ENCODE measurements at places on chromosomes 3 and 15.

- DNase-seq: no peak
These were observed 48.9 kb upstream of the MBNL1 start for GRCh38 chr3:152219769-152220255.

GRCh38 chr15:67068710-67069400 is 3.5 kb downstream of the SMAD3 start:
- DNase-seq: no peak

- DNase-seq: no peak
These were observed 30.2 kb downstream of the MCCC1 start for GRCh38 chr3:183069086-183069485.

- no peak for DNase-seq
These were observed 708.3 kb downstream of the FHIT start for GRCh38 chr3:60542995-60543394.

DNA sequence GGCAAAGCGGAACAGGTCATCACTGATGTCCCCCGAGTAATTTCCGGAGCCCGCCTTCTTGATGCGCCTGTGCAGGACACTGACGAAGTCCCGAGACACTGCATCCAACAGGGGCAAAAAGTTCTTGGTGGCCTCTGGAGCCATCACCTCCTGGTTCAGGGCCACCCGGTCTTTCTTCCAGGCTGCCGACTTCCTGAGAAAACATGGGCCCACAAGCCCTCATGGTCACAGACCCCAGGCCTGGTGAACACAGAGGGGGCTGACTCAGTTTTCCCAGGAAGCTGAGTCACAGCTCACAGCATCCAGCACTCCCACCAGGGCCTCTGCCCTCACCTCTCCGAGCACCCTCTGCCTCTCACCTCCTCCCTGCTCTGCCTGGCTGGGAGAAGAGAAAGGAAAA is 22.4 kb downstream of the CYP11A1 start:
- no peak for DNase-seq

GRCh38 chr3:133973249-133973980 is 56.3 kb downstream of the SLCO2A1 start:
- DNase-seq: no peak

DNA sequence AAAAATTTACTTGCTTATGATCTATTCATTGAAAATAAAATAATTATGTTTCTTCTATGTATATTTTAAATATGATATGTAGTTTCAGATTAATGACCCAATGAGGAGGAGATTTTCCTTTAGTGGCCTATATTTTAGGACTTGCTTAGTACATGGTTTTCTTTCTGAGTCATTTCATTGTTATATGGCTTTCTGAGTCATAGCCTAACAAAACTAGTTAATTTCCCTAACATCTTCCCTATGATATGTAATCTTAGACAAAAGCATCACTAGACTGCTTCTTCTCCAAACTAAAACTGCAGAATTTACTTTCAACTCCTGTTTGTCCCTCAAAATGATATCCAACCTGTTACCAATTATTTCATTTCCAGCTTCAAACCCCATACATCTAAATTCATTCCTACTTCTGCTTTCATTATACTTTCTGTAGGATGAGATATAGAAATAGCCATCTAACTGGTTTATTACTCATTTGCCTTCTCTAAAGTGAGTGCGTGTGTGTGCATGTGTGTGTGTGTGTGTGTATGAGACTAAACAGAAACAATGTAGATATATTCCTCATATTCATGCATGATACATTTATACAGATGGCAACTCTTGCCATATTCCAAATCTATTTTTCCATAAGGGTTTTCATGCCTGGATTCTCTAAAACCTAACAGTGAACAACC is 915.0 kb upstream of the GBE1 start:
- no peak for DNase-seq

GRCh38 chr3:6697722-6698121 is 163.2 kb upstream of the GRM7 start:
- DNase-seq: no peak

DNA sequence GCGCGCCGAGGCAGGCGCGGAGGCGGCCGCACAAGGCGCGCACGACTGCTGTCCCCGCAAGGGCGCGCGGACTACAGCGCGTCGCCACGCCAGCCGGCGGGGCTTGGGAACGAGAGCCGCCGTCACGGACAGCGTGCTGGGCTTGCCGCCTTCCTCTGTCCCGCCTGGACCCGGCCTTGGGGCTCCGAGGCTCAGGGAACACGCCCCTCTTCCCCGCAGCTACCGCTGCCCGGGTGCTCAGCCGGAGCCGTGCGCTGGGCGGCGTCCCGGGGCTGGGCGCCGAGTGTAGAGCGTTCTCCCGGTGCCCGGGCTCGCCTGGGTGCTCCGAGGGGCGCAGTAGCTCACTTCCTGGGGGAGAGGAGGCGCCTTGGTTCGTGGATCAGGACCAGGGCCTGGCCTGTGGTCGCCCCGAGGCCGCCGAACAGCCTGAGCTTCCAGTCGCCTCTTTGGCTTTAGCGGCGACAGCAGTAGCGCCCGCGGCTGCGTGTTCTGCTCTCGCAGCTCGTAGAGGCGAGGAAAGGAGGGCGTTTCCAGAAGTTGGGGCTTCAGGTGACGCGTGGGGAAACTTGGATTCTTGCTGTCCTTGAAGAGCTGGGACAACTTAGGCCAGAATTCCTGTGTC is 226.7 kb upstream of the C2CD4B start:
- peak; percentile 10 for DNase-seq

DNA sequence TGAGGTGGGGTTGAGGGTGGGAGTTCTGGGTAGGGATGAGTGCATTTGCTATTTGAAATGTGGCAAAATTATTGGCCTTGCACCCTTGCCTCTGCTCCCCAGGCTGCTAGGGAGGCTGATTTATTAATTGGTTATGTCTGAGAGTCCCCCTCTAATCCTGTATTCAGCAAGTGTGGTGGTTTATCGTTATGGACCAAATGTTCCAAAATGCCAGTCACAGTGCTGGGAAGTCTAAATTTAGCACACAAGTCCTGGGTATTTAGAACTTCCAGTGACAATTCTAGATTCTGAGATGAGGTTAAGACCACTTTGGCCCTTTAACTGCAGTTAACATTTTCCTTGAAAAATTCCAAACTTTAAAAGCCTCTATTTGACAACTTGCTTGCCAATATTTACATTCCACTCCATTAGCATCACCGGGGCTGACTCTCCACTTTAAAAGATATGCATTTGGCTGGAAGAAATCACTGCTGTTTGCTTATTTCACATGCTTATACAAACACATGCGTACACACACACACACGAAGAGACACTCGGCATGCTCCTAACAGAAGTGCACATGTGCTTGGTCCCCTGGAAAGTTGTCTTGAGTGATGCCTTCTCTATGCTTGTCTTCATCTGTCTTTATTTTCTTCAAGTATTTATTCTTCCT is 247.7 kb downstream of the IL20RB start:
- no peak for DNase-seq

DNA sequence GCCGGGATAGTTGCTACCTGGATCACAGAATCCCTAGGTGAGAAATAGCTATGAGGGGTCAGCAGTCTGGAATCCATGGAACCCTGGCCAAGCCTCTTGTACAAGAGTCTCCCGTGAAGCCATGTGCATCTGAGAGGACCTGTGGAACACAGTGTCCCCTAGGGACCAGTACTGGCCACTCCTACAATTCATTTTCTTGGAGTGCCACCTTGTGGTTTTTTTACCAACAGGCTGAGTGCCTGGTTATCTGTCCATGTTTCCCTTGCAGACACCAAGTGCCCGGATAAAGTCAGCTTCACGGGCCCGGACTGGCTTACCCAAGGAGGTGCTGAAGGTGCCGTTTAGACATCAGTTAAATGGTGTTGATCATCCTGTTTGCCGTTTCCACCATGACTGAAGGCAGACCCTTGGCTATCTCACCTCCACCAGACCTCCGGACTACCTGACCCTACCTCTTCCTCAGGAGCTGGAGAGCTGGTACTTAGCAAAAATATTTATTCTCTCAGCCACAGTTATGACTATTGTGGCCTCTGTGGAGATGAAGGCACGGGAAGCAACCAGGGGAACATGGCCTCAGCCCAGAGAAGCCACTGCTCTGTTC is 93.9 kb downstream of the RBPMS2 start:
- DNase-seq: no peak

DNA sequence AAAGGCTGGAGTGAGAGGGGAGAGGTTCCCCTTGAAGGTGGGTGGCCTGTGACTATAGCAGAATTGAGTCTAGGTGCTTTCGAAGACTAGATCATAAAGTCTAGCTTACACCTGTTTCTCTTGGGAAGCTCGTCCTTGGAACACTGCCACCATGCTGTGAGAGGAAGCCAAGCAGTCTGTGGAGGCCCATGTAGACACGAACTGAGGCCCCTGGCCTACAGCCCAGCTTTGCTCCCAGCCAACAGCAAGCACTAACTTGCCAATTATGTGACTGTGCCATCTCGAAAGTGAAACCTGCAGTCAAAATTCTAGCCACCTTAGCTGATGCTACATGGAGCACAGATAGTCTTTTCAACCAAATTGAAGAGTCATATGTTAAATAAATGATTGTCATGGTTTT is 190.5 kb upstream of the NECTIN3 start:
- DNase-seq: no peak

- no peak for DNase-seq
These were observed 13.4 kb upstream of the MAGEF1 start for GRCh38 chr3:184725176-184725719.

- DNase-seq: no peak
These were observed 253.0 kb upstream of the P2RY1 start for GRCh38 chr3:152581951-152582350.

DNA sequence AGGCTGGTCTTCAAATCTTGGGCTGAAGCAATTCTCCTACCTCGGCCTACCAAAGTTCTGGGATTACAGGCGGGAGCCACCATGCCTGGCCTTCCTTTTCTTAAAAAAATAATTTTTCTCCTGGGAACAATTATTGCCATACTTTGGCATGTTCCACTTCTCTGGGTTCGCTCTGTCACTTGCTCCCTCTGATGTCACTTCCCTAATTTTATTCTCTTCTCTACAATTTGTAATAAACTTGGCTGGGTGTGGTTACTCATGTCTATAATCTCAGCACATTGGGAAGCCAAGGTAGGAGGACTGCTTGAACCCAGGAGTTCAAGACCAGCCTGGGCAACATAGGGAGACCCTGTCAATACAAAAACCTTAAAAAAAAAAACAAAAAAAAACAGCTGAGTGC is 6.1 kb upstream of the IMPDH2 start:
- no peak for DNase-seq

GRCh38 chr3:169044331-169045113 is 619.0 kb downstream of the MECOM start:
- no peak for DNase-seq

- DNase-seq: no peak
These were observed 89.4 kb upstream of the C3orf80 start for GRCh38 chr3:160135851-160136250.

DNA sequence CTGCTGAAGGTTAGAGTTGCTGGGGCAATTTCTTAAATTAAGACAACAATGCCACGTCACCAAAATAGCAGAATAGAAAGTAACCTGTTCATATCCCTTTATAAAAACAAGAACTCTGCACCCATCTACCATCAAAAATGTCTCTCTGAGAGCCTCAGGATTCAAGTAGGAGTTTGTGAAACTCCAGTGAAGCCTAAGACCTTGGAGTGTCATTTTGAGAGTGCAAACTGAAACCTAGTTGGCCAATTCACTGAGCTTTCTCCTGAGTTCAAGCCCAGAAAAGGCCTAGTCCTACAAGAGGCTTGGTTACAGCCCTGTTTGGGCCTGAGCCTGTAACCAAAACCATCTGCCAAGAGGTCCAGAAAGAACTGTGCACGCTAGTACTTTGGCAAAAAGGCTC is 335.1 kb downstream of the EFHB start:
- no peak for DNase-seq

DNA sequence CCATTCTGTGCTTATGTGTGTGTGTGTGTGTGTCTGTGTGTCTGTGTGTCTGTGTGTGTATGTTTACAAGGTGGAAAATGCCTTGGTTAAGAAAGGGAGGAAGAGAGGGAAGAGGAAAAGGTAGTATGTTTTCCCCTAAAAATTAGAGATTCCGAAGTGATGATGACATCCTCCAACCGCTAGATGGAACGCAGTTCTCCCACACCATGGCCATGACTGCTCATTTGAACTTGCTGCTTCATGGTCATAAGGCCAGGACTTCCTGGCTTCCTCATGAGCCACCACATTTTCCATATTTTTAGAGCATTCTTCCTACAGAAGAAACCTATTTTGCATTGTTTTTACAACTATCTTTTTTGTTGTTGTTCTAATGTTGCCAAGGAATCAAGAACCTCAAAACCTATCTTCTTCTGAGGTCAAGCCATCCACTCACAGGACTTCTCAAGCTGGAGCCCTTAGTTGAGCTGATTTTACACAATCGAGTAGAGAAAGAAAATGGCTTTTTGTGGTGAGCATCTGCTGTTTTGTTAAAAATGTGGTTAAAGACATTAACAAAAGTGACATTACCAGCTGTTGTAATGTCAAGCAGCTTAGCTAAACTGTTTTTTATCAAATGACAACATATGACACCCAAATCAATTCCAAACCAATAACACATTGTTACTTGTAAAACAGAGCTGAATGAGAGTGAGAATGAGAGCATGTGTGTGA is 1091.0 kb downstream of the FHIT start:
- DNase-seq: no peak

DNA sequence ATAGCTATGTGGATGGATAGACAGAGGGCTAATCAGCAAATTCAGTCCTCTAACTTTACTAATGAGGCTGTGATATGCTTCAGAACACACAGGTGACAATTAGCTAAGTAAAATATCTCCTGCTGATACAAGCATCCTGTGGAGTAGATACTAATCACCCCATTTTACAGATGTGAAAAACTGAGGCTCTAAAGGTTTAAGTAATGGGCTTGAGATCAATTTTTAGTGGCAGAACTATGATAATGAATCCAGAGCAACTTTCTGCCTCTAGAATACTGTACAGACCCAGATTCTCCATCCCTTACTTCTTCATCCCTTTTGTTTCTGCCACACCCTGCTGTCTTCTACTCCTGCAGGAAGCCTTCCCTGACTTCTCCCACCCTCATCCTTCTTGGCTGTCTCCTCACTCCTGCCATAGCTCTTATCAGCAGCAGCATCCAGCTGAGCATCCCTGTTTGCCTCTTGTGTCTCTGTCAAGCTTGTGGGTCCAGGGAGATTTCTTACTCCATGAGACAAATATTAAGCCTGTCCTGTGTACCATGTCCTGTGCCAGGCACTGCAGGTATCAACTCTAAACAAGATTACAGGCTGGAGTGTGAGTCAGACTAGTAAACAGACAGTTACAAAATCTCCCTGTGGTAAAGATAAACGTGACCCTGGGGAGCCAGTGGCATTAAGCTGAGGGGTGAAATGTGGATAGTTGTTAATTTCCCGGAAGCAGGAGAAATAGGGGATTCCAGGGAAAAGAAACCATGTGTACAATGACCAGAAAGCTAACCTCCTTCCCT is 39.2 kb downstream of the SLC6A11 start:
- DNase-seq: no peak
